CD4-positive, alpha-beta T cell (primary cell): ENCODE measurements at places on chromosomes 7 and 10. TPM values are rescaled to one million over a fixed set of nuclear protein-coding genes. Genes with fewer than 3 reads are reported as not detected.

- DNase-seq, result no peak
Measured at GRCh38 chr7:158816995-158817394, 12.3 kb downstream of the ESYT2 start.

- no peak for DNase-seq
Measured at GRCh38 chr10:100504096-100504495, 15.6 kb downstream of the SEC31B start.

DNA sequence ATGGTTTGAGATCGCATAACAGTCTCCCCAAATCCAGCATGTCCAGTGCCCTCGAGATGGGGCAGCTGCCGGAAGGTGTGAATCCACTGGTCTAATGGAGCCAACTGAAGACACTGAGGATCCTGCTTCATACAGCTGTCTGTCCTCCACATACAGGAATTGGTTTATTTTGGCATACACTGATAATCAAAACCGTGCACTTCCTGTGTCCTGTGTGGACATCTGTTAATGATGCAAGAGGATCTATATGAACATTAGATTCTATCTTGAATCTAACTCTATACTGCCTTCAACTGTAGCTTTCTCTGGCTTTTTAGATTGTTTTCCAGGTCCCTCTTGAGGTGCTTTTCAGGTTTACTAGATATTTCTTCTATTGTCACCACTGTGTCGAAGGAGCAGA is 3.0 kb upstream of the JAZF1 start:
- no peak for DNase-seq

DNA sequence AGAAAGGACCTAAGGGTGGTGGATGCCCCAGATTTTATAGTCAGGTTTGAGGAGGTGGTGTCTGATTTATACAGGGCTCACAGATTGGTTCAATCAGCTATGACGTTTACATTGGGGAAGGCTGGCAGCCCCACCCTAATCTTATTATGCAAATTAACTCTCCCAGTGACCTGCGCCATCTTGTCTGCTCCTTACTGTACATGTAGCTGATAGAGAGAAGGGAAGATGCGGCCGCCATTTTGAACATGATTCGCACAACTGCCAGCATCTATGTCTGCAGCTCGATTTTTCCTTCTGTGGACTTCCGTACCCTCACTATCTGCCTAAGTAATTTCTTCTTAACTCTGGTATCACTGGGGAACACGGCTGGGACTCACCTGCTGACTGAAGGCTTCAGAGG is 619.0 kb upstream of the DPP6 start:
- no peak for DNase-seq

GRCh38 chr7:96120445-96121225 is 201.3 kb downstream of the SLC25A13 start:
- DNase-seq, result no peak

The GCK gene
- total RNA-seq, result 0.71 TPM

DNA sequence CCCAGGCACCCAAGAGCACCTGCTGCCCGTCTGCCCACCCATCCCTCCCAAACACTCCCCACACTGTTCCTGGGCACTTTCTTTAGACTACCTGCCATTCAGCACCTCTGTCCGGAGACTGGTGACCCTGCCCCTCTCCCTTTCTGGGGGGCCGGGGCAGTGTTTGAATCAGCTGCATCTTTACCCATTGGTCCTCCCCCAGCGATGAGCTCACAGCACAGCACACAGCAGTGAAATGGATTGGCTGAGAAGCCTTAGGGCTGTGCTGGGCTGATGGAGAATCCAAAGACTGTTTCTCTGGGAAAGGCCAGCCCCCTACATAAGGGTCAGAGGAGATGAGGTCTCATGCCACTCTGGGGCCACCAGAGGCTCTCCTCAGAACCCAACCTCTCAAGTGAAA is 40.2 kb downstream of the VWA2 start:
- DNase-seq, result no peak

The DKK1 gene
- total RNA-seq, result not detected

The PPP1R9A gene
- not detected for total RNA-seq

DNA sequence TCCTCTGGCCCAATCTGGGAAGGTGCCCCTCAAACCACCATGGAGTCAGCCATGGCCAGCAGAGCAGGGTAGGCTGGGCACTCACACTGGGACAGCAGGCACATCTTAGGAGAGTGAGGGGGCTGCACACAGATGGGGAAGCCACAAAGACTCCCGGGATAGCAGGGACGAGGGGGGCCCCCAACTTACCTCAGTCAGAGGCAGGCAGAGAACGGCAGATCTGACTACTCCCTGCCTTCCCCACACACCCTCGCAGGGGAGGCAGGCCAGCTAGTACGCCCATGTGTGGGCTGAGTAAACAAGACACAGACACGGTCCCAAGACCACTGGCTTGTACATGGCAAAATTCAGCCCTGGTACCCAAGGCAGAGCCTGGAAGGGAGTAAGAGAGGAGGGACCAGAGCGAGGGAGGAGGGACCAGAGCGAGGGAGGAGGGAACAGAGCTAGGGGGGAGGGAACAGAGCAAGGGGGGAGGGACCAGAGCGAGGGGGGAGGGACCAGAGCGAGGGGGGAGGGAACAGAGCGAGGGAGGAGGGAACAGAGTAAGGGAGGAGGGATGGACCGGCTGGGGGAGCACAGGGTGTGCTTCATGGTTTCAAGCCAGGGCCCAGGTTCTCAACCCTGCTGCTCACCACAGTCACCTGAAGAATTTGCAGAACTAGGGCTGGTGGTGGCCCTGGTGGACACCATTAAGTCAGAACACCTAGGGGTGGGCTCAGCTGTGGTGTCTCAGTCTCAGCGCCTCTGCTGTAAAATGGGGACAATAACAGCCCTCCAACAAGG is 73.8 kb downstream of the RGS10 start:
- DNase-seq, result no peak

The ABCB4 gene
- total RNA-seq, result not detected

GRCh38 chr7:80278737-80279136 is 144.1 kb downstream of the GNAI1 start:
- no peak for DNase-seq

- DNase-seq, result no peak
Measured at GRCh38 chr10:86367152-86367951, 757 bp upstream of the GRID1 start.

- DNase-seq, result peak; percentile 77
Measured at GRCh38 chr7:157411580-157411979, 74.8 kb downstream of the DNAJB6 start.

GRCh38 chr10:122682522-122682921 is 17.1 kb downstream of the C10orf120 start:
- no peak for DNase-seq

DNA sequence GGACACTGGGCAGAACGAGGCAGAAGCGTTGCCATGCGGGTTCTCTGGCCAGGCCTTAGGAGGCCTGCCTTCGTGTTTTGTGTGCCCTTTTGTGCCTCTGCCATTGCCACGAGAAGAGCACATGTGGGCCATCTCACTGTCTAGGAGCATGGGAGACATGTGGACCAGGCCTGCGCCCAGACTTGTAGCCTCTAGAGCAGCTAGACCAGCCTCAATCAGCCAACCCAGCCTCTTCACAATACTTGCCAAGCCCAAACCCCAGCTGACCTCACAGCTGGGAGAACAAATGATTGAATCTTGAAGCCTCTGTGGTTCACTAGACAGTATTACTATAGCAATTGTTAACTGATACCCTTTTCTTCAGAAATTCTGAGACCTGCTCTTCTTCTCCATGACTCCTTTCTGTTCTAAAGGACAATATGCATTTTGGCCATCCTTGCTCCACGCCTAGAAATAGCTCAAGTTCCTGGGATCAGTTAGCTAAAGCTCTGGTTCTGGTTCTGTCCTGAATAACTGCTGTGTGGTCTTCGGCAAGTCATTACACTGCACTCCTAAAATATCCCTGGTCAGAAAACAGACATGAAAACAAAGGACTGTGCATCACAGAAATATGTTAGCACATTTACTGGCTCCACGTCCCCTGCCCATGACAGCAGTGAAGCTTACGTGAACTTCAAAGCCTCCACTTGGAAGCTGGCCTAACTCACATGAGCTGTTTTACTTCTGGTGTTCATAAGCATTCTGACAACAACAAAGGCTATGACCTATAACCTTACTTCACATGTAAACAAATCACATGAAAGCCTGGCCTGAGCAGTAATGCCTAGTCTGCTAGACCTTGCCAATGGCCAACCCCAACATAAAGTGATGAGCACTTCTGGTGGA is 72.3 kb upstream of the MKRN1 start:
- DNase-seq, result no peak

- DNase-seq, result no peak
Measured at GRCh38 chr10:96673318-96674099, 46.8 kb downstream of the PIK3AP1 start.

The THSD7A gene
- total RNA-seq, result not detected

DNA sequence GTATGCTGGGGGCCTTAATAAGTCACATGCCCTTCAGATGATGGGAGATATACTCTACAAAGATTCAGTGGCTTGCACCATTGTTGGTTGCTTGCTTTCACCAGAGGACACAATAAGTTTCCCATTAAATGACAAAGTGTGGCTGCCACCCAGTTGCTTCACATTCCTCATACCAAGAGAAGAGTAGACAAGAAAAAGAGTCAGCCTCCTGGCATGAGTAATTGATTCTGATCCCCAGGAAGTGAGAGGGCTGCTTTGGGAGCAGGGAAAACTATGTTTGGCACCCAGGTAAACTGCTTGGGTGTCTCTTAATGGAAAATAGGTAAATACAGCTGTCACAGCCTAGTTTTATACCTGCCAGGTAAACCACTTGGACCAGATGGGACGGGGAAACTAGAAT is 66.7 kb upstream of the IL6 start:
- DNase-seq, result no peak

DNA sequence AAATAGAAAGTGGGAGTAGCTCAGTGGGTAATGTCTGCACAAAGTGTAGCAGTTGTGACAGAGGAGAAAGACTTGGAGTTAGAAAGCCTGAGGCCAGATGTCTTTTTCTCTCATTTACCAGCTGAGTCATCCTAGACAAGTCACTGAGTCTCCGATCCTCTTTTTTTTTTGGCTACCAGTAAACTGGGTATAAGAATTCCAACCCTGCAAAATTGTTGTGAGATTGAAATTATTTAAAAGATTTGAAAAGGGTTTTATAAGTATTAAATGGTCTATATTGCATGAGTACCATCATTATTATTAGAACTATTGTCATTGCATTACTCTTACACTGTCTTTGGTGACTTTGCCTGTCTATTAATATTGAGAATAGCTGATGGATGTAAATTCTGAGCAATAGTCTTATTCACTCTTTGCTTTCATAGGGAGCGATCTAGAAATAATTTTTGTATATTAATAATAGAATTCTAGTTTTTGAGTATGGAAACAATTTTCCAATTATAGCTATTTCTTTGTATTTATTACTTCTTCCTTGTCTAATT is 74.0 kb downstream of the ARID5B start:
- no peak for DNase-seq

GRCh38 chr7:98399890-98400541 is 874 bp downstream of the BAIAP2L1 start:
- no peak for DNase-seq

- DNase-seq, result no peak
Measured at GRCh38 chr7:125154930-125155329, 225.3 kb upstream of the POT1 start.

The FAM25A gene
- total RNA-seq, result not detected

DNA sequence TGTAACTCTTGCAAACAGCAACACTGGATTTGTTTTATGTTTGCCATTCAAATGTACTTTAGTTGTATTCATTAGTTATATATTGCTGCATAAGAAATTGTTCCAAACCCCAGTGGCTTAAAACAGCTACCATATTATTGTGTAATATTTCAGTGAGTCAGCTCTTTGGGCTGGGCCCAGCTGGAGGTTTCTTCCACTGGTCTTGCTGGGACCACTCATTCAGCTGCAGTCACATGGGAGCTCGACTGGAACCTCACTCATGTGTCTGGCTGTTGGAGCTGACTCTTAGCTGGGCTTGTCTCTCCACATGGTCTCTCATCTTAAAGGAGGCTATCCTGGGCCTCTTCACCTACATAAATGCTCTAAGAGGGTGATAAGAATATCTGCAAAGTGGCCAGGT is 23.2 kb upstream of the PIP4K2A start:
- DNase-seq, result no peak

DNA sequence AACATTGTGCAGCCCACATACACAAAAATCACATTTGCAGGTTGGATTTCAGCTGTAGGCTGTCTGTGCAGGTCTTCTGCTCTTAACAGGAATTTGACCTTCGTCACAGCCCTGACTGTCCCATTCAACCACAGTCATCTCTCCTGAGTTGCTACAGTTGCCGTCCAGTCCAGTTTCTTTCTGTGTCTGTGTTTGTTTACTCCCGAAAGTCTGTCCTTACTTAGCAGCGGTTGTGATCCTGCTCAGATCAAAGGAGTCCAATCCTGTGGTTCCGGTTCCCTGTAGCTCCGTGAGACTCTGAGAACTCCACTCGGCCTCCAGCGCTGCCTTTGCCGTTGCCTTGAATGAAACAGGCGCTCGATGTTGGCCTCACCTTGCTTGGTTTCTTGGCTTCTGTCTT is 111.6 kb upstream of the GATA3 start:
- no peak for DNase-seq

The HHEX gene
- 0.96 TPM for total RNA-seq

- no peak for DNase-seq
Measured at GRCh38 chr10:20892011-20892585, 5.0 kb downstream of the NEBL start.

DNA sequence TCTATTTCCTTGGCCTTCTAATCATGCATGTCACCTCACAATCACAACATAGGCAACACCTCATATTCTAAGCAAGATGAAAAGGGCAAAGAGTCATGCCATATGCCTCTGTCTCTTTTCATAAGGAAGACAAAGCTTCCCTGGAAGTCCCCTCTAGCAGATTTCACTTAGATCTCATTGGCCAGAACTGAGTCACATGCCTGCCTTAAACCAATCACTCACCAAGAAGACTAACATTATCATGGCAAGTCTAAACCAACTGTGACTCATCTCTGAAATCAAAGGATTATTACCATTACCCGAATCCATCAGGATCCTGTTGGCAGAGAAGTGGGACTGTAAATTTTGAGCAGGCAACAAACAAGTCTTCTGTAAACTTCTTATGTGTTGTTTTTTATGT is 27.8 kb downstream of the CAV1 start:
- DNase-seq, result no peak

The TAC1 gene
- total RNA-seq, result not detected

The GARIN1A gene
- 0.73 TPM for total RNA-seq

DNA sequence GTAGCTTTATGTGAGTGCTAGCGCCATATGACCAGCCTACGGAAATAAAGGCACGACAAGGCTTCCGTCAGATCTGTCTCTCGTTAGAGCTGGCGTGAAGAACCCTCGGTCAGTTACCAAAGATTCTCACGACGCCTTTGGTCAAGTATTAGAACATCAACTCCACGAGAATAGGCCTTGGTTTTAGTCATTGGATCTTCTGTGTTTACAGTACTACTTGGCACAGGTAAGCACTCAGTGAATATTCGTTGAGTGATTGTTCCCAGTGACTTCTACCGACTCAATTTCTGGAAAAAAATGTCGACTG is 316 bp downstream of the RBM48 start:
- DNase-seq, result no peak

The TMEM176A gene
- not detected for total RNA-seq

DNA sequence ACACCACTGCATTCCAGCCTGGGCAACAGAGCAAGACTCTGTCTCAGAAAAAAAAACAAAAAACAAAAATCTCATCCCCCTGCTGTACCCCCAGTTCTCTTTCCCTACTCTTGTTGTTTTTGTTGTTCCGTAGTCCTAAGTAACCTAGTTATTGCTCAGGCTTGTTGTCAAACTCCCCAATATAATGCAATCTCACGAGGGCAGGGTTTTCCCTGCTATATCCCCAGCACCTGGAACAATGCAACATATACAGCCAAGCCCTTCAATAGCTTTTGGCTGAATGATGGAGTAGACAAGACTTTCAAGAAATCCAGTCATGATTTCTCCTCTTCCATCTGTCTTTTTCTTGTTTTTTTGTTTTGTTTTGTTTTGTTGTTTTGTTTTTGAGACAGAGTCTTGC is 10.2 kb downstream of the ACSL5 start:
- no peak for DNase-seq
